ENCODE measurements at places on chromosomes 2 and 18. TPM values are rescaled to one million over a fixed set of nuclear protein-coding genes. Genes with fewer than 3 reads are reported as not detected.

Gene SH3YL1
- total RNA-seq: 45.8 TPM

Gene TMEM178A
- total RNA-seq: 17.4 TPM

Gene DNAJC5G
- 0.39 TPM for total RNA-seq

Gene PSTPIP2
- 1.3 TPM for total RNA-seq

Gene DPY30
- total RNA-seq: 176 TPM

Gene LHCGR
- total RNA-seq: 0.45 TPM

Gene C2orf80
- total RNA-seq: not detected

Gene PSD4
- total RNA-seq: 0.66 TPM

Gene OSBPL1A
- total RNA-seq: 71.4 TPM

Gene ODC1
- total RNA-seq: 85.5 TPM

Gene ERICH2
- total RNA-seq: not detected

Gene FAM237A
- total RNA-seq: not detected

Gene GULP1
- total RNA-seq: 200 TPM

Gene REG3G
- total RNA-seq: not detected

Gene FBXO36
- 9.0 TPM for total RNA-seq

Gene CFAP65
- 0.23 TPM for total RNA-seq

Gene NEU2
- not detected for total RNA-seq

Gene CYP20A1
- total RNA-seq: 21.0 TPM

Gene UGT1A9
- not detected for total RNA-seq

Gene CYP1B1
- 6.2 TPM for total RNA-seq

Gene NTSR2
- total RNA-seq: not detected

Gene BOLL
- 0.04 TPM for total RNA-seq

Gene KCNE4
- total RNA-seq: not detected

Gene NOL4
- 4.4 TPM for total RNA-seq

Gene G6PC2
- not detected for total RNA-seq

Gene HOXD1
- 0.39 TPM for total RNA-seq

Gene POTEC
- total RNA-seq: not detected

Gene DNAJC27
- 2.4 TPM for total RNA-seq

Gene FAM228A
- total RNA-seq: 0.12 TPM

Gene COL3A1
- total RNA-seq: 0.17 TPM

Gene GREB1
- 36.5 TPM for total RNA-seq

Gene CCDC141
- total RNA-seq: 8.0 TPM

Gene THUMPD2
- 16.1 TPM for total RNA-seq

Gene RNF25
- total RNA-seq: 22.1 TPM

Gene ESPNL
- 4.3 TPM for total RNA-seq

Gene SFT2D3
- 13.7 TPM for total RNA-seq

Gene HOXD11
- total RNA-seq: not detected

Gene MYO3B
- 0.19 TPM for total RNA-seq

Gene CAPN14
- total RNA-seq: 0.54 TPM

Gene TEKT4
- not detected for total RNA-seq

Gene ALPP
- total RNA-seq: 0.28 TPM

Gene LOXL3
- 12.2 TPM for total RNA-seq

Gene IGFBP5
- 0.74 TPM for total RNA-seq

Gene FLACC1
- total RNA-seq: 0.10 TPM

Gene SIX3
- total RNA-seq: not detected

Gene ZEB2
- not detected for total RNA-seq

Gene SLC23A3
- not detected for total RNA-seq

Gene NPAS2
- 0.56 TPM for total RNA-seq

Gene CCDC68
- total RNA-seq: 1.2 TPM

Gene CCDC148
- 1.2 TPM for total RNA-seq

Gene CDH20
- total RNA-seq: 1.0 TPM

Gene FIGN
- total RNA-seq: 17.2 TPM

Gene CD207
- total RNA-seq: not detected

Gene AGXT
- total RNA-seq: not detected

Gene TGFA
- total RNA-seq: 2.6 TPM

Gene MAL
- total RNA-seq: 2.6 TPM

Gene NEB
- total RNA-seq: 8.2 TPM

Gene TMEM37
- total RNA-seq: 8.8 TPM
